Skin of body (tissue), 3 donors: ENCODE measurements at places on chromosomes 5 and 9. TPM values are rescaled to one million over a fixed set of nuclear protein-coding genes. Genes with fewer than 3 reads are reported as not detected.

- no peak for DNase-seq
Measured at GRCh38 chr9:118423721-118424120, 719.5 kb downstream of the TLR4 start.

GRCh38 chr5:122063836-122064235 lies 14.2 kb downstream of the LOX start:
- no peak for DNase-seq

DHFR gene
- total RNA-seq, result 19.9 TPM

LEAP2 gene
- 0.79 TPM for total RNA-seq
